ENCODE measurements at places on chromosomes 1 and 21.
A peak's percentile ranks its signal among the peaks of the same experiment; 100 is the strongest.

- no peak for DNase-seq
These were observed 102.8 kb downstream of the CASZ1 start for GRCh38 chr1:10693497-10694273.

GRCh38 chr21:46119637-46120271 lies 21.8 kb downstream of the COL6A2 start:
- DNase-seq, result peak; percentile 40

DNA sequence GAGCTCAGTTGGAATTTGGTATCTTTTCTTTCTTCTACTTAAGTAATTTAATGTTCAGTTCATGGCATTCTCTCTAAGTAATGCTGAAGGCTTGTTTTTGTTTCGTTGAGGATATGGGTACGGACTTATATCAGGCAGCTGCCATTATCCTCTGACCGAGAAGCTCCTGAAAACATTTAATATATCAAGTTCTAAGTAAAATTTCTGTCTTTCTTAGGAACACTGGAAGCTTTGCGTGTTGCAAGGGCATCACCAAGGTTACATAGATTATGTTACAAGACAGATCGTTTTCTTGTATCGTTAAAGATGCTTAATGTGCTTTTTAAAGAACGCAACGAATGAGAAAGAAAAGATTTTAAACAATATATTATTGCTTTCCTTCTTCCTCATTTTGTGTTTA lies 1.0 kb upstream of the GALNT2 start:
- no peak for DNase-seq

DNA sequence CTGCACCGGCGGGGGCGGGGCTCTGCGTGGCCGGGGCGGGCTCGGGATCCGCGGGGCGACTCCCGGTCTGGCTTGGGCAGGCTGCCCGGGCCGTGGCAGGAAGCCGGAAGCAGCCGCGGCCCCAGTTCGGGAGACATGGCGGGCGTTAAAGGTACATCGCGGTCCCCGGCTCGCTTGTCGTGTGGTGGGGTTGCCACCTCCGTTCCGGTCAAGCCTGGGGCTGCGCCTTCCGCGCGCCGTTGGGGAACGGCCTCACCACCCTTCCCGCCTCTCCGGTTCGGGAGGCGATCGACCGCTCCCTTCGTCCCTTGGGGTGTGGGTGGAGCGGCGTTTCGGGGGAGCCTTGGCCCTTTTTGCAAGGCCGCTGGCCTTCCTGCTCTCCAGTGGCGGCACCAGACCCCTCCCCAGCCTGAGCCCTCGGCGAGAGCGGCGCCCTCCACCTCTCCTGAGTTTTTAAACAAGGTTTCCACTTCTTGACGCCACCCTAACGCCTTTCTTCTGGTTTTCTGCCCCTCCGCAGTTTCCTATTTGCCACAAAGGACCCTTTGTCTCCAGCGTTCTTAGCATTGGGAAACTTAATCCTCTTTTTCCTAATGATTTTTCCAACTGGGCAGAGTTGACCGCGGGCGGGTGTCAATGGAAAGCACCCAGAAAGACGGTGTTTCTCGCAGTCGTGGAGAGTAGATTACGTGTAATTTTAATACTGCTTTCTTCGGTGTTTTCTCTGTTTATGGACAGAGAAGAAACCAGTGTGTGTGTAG lies at the start of the genes LEPR and LEPROT:
Gene LEPR, plus strand, starts transcription at position 79 of the 761 bp plus-strand sequence. CDS start 144,898 bp downstream, outside the sequence.
Gene LEPROT, plus strand, starts transcription at position 79 of the 761 bp plus-strand sequence. Its CDS starts 57 bp downstream, at position 136.
- DNase-seq, result no peak

DNA sequence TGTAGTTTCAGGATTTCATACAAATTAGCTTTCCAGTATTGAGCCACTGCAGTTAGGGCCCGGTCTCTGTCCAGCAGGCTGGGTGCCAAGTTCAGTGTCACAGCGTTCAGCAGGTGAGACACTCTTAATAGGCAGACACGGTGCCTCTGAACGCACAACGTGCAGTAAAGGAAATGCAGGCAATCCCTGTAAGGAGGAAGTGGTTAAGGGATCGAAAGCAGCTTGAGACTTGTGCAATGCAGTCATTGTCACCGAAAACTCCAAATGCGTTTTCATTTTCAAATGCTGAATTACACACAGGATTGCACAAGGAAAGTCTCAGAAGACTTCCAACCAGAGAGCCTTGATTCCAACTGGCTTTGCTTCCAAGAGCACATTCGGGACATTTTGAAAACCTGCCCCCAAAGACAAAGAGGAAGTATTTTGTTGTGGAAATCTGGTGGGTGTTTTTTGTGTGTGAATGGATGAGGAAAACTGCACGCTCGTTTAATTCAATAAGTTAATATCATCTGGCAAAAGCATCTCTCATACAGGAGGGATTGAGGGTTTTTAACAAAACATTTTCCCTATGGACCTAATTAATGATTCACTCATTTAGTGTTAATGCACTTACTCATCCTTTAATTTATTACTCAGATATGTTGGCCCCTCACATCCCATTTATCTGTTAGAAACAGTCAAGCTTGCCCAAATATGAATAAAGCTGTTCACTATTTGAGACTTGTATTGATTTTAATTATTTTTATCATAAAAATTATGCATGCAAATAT lies 61.6 kb downstream of the PTGS2 start:
- no peak for DNase-seq

GRCh38 chr1:75208862-75209261 lies 74.7 kb downstream of the LHX8 start:
- no peak for DNase-seq

GRCh38 chr1:164675342-164675904 lies 116.4 kb downstream of the PBX1 start:
- DNase-seq, result no peak

Measured in ecto neural progenitor cell (in vitro differentiated cells).